K562 (cell line): ENCODE measurements at places on chromosomes 13 and 19. TPM values are rescaled to one million over a fixed set of nuclear protein-coding genes. Genes with fewer than 3 reads are reported as not detected.

- H3K27me3 ChIP-seq = no peaks in the 10 kb centered on the region
- DNase-seq = no peak
- H3K4me1 ChIP-seq = no peaks in the 10 kb centered on the region
- no peaks in the 10 kb centered on the region for H3K36me3 ChIP-seq
- no peak overlapping the region for H3K27ac ChIP-seq
These were observed 177.2 kb downstream of the LMO7 start for GRCh38 chr13:75813323-75813722.

- H3K4me1 ChIP-seq = no peaks in the 10 kb centered on the region
- H3K4me3 ChIP-seq = no peak overlapping the region
- H3K27me3 ChIP-seq = 0 out of 3 replicates have a peak, but pooled peaks cover 2% of the 10 kb centered on the region
- no peaks in the 10 kb centered on the region for H3K36me3 ChIP-seq
These were observed 20.3 kb downstream of the HPN start for GRCh38 chr19:35061583-35062373.

- H3K27ac ChIP-seq = no peak overlapping the region
- H3K36me3 ChIP-seq = no peaks in the 10 kb centered on the region
- no peak overlapping the region for H3K4me3 ChIP-seq
- peaks cover 16% of the 10 kb centered on the region for H3K4me1 ChIP-seq
- H3K27me3 ChIP-seq = peaks cover 5% of the 10 kb centered on the region; the same call in 2 of the 3 replicates
- no peak for DNase-seq
These were observed 1.8 kb downstream of the NXNL1 start for GRCh38 chr19:17458970-17459369.

DNA sequence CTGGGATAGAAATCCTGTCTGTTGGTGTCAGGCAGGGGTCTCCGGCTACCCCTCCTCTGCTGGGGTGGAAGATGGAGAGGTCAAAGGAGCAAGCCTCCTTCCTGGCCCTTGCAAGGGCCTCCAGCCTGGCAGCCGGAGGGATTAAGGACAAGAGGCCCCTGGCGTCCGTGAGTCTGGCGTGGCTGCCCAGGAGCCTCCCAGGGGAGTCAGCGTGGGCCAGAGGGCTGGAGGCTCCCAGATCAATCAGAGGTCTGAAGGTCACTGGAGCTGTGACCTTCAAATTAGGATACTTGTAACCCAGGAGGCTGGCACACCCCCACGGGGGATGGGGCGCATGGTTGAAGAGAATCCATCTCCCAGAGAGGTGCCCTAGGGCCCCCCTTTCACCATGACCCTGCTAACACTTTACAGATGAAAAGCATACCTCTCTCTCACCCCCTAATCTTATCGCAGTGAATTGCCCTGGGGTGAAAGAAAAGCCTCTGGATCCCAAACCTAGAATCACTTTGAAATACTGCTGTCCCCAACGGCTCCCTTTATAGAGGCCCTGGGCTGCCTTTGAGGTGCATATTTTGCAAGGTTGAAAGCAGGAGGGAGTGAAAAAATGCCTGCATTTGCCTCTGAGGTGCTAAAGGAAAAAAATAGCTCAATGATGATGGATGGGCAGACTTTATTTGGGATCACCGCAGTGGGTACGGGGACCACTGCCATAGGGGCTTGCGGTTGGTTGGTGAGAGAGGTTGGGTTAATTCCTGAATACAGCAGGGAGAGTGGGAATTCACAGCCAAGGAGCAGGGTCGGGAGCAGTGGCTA is 44.9 kb upstream of the PEG3 start:
- no peak overlapping the region for H3K27ac ChIP-seq
- DNase-seq = no peak
- H3K27me3 ChIP-seq = no peaks in the 10 kb centered on the region
- no peaks in the 10 kb centered on the region for H3K36me3 ChIP-seq
- H3K4me1 ChIP-seq = no peaks in the 10 kb centered on the region

- no peaks in the 10 kb centered on the region for H3K27me3 ChIP-seq
- peaks cover 60% of the 10 kb centered on the region for H3K4me1 ChIP-seq
- no peak overlapping the region for H3K4me3 ChIP-seq
- DNase-seq = peak; percentile 63
These were observed 4.5 kb upstream of the PRKD2 start for GRCh38 chr19:46721269-46722003.

POLR2E gene
- total RNA-seq = 328 and 351 TPM in 2 replicates

IRGQ gene
- 16.8 and 19.2 TPM in 2 replicates for total RNA-seq

- H3K4me1 ChIP-seq = peaks cover 3% of the 10 kb centered on the region; the same call in 1 of the 2 replicates
- H3K27me3 ChIP-seq = peaks cover 92% of the 10 kb centered on the region
- H3K4me3 ChIP-seq = no peak overlapping the region
These were observed 12.4 kb downstream of the MCF2L start for GRCh38 chr13:112981451-112981850.

- H3K27ac ChIP-seq = no peak overlapping the region
- H3K4me3 ChIP-seq = no peak overlapping the region
- no peaks in the 10 kb centered on the region for H3K4me1 ChIP-seq
- DNase-seq = no peak
- no peaks in the 10 kb centered on the region for H3K36me3 ChIP-seq
These were observed 297.8 kb downstream of the SHISA2 start for GRCh38 chr13:25753976-25754375.

IFNL1 gene
- total RNA-seq = not detected in 2 replicates

DNA sequence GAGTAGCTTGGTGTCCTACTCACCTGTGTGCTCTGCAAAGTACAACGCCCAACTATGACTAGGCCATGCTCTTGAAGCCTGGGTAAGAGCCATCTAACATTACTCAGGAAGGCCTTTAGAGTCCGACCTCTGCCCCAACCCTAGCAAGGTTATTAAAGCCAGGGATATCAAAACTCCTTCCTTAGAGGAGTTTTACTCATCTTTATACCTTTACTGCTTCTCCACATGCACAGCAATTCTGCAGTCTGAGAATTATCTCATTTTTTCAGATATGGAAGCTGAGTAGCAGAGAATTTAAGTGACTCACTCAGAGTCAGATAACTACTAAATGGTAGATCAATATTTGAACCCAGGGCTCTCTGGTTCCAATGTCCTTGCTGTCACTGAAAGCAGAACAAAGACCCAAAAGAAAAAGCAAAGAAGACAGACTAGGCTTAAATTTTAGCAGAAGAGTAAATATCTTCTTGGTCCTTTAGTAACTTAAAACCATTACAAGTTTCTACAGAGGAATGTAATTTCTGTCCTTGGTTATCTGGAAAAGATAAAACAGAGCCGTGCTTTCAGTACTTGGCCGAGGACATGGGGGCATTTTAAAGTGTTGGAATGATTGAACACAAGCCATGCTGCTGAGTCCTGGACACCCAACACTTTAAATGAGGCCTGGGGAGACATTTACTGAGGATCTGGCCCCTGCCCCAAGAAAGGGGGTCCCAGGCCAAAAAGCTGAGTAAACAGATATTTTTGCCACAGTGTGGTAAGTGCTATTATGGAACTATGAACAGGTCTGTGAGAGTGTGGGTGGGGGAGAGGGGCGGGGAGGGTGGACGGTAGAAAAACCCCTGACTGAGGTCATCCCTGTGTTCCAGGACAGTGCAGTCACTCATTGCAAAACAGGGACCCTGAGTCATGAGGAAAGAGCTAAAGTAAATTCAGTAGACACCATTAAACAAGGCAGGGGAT is 18.4 kb upstream of the KPNA3 start:
- DNase-seq = no peak
- peaks cover 20% of the 10 kb centered on the region for H3K27me3 ChIP-seq
- H3K4me1 ChIP-seq = no peaks in the 10 kb centered on the region; the same call in 2 of the 3 replicates
- no peaks in the 10 kb centered on the region for H3K36me3 ChIP-seq
